ENCODE measurements at places on chromosomes 1 and 21.

DNA sequence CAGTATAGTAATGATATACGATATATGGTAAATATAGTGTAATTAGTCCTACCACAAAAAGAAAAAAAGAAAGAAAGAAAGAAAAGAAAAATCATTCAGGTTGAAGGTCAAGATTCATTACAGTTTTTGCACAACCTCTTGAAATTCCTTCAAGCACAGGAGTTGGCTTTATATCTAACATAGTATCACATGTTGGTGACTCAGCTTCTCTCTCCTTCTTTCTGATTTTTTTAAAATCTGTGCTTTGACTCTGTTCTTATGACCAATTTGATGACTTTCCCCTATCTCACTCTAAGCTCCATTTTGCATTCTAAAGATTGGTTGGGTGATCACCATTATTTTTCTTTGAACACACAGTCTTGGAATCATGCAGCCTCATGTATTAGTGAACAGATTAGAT lies 148.2 kb upstream of the COL11A1 start:
- no peak for DNase-seq

DNA sequence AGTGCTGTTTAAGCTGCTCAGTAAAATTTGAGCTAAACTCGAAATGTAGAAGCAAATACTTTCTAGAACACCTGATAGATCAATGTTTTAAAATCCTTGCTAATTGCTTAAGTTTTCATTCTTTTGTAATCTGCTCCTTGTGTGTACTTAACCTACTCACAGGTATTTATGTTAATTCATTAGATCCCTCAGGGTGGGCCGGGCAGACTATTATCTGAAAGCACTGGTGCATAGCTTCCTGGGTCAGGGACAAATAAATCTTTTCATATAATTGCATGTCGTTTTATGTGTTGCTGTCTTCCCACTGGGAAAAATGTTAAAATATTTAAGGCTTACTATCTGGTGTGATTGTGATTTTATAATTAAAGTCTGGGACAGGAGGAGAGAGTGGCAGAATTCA lies 440.5 kb downstream of the SMYD3 start:
- DNase-seq: no peak

GRCh38 chr21:43611598-43612369 lies 47.5 kb downstream of the HSF2BP start:
- DNase-seq: no peak

- DNase-seq: peak; percentile 86
Observed at GRCh38 chr1:23772049-23772853, 6.0 kb upstream of the PITHD1 start.

DNA sequence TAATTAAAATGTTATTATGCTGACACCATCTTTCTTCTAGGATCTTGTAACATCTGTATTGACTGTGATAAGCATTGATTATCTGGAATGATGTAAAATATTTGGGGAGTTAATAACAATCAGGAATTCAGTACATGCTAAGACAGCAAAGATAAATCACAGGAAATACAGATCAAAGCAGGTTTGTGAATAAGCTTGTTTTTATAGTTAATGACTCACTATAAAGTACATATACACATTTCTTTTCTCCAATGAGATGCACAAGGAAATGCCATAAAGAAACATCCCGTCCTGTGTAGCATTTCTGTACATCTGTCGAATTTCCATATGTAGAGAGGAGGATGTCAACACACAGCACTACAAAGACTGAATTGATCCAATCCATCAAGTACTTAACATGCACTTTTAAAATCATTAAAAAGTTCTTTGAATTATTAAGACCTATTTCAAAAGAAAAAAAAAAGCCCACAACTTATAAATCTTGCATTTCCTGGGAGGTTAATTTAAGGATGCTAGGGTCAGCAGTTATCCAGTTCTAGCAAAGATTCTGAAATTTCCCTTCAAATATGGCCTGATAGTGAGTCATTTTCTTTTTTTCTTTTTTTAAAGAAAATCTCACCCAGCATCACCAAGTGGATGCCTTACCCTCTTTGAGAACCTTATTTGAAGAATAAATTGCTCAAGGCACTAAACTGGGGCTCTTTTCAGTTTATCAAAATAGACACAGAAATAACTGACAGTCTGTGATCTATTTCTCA lies 243.2 kb upstream of the NR5A2 start:
- no peak for DNase-seq

- no peak for DNase-seq
Observed at GRCh38 chr1:26694638-26695355, 1.0 kb upstream of the ARID1A start.

- no peak for DNase-seq
Observed at GRCh38 chr1:200901796-200902444, 7.2 kb downstream of the INAVA start.

DNA sequence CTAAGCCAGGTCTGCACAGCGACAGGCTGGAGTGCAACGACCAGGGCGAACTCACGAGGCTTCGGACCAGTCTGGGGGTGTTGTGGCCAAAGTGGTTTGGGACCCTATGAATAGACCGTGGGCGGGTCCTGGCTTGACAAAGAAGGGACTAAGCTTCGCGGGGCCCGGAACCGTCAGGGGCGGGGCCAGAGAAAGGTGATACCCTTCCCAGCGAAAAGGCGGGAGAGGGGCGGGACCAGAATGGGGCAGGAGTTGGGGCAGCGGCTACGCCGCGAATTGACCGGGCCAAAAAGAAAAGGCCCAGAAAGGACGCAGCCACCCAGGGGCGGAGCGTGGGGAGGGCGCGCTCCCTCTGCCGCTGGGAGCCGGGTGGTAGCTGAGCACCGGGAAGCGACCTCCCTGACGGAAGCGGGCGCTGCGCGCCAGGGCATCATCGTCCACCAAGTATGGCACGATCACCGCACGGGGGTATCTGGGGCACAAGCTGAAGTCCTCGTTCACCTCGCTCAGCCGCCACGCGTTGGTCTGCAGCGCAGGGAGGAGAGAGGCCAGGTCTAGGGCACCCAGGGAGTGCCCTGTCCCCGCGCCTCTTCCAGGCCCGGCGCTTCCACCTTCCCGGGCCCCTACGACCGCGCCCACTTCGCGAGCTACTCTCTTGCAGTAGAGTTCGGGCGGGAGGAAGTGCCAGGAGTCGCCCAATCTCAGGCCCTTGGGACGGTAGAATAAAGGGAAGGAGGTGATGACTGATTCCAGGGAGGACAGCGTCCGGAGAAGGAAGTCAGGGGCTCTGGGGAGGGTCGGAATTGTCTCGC lies 6.7 kb upstream of the FAM167B start:
- peak; percentile 66 for DNase-seq

DNA sequence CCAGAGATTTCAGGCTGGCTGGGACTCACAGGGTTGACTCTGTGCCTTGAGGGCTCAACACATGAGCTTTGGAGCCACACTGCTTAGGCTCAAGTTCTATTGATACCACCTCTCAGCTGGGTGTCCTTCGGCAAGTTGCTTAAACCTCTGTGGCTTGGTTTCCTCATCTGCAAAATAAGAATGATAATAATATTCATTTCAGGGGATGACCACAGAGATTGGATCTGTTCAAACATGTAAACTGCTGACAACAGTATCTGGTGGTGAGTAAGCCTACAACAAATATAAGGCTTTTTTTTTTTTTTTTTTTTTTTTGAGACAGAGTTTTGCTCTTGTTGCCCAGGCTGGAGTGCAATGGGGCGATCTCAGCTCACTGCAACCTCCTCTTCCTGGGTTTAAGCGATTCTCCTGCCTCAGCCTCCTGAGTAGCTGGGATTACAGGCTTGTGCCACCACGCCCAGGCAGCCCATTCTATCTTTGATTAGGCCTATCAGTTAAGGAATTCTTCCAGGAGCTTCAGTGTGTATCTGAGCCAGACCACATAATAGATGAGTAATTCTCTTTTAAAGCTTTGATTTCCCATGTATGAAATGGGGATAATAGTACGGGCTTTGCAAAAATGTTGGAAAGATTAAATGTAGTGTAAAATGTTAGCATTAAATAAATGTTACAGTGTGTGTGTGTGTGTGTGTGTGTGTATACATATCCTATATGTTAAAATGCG lies 437.6 kb downstream of the PRDM2 start:
- DNase-seq: no peak

GRCh38 chr1:31505911-31506497 lies 70.3 kb upstream of the TINAGL1 start:
- DNase-seq: no peak

DNA sequence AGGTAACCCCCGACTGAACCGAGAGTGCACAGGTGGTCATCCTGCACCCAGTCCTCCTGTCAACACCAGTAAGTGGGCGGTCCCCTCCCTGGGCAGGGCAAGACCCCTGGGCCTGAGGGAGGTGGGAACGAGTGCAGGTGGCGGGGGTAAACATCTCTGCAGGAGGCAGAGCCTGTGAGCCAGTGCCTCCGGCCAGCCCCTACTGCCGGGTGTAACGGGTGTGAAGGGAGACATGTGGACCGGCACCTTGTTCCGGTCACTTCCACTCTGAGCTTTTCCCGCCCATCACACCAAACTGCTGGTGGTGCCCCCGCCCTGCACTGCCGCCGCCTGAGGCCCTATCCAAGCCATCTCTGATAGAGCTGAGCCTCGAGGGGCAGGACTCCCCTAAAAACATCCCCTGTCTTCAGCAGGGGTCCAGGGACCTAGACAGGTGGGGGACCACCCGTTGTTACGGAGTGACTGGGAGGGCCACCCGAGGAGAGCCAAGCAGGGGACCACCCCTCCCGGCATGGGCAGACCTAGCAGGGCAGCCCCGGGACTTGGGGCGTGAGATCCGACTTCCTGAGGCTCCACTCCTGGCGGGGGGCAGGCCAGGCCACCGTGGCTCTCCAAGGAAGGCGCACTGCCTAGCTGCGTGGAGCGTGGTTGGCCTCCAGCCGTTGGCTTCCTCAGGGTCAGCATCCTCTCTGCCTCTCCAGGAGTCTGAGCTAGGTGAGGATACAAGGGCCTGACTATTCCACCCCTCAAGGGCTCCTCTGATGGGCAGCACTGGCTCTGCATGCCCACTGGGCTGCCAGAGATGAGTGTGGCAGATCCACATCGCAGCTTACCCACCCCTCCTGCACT lies 43.8 kb upstream of the LBR start:
- DNase-seq: no peak

DNA sequence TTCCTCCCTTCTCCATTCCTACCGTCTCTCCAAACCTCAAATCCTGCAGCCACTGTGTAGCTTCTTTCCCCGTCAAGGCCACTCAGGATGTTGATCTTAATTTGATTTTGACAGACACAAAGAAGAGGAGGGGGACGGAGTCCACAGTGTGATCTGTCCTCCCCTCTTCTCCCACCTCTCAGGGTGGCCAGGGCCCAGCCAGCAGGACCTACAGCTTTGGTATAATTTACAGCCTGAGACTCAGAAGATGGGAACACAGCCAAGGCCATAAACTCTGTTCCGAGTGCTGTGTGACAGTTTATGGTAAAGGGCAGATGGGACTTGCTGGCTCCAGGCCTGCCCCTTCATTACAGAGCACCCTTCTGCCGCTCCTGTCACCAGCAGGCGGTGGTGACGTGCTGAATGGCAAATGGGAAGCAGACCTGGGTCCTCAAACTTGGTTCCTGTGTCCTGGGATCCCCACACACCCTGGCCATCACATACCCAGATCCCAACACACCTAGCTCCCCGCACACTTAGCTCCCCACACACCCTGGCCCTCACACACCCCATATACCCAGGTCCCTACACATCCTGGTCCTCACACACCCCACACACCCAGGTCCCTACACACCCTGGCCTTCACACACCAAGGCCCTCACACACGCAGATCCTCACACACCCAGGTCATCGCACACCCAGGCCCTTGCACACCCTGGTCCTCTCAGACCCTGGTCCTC lies 71.6 kb downstream of the CD2 start:
- DNase-seq: no peak

- DNase-seq: no peak
Observed at GRCh38 chr1:3276341-3276800, 178.1 kb upstream of the ARHGEF16 start.

GRCh38 chr1:201645956-201646355 lies 107.0 kb downstream of the NAV1 start:
- DNase-seq: no peak

- peak; percentile 2 for DNase-seq
Observed at GRCh38 chr1:83692524-83693381, 306.2 kb downstream of the TTLL7 start.

GRCh38 chr1:63498106-63498505 lies 24.9 kb downstream of the ITGB3BP start:
- no peak for DNase-seq

- DNase-seq: no peak
Observed at GRCh38 chr1:53137729-53138128, 4.7 kb downstream of the SLC1A7 start.

DNA sequence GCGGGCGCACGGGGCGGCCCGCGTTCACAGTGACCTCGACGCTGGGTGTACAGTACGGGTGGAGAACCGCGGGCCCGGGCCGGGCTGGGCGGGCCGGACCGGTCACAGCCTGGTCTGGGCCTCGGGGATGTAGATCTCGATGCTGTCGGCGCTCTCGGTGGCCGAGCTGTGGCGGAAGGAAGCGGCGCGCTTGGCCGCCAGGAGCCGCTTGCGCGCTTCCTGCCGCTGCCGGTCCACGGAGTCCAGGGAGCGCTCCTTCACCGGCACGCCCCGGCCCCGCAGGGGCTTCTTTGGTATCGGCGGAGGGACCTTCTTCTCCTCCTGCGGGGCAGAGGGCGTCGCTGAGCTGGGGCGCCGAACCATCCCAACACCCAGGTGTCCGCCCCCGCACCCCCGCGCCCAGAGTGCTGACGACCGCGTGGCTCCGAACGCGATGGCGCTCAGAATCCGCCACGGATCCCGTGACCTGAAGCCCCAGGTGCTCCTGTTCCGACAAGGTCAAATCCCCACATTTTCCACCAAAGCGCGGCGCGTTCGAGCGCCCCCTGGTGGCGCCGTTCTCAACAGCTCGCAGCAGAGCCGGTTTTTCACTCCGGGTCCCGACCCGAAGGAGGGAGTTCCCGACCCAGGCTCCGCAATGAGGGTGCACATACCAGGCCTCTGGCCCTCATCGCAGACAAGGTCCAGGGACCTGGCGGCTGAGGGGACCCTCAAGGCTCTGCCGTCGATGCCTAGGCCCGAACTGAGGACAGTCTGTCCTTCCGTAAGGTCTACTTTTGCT lies 6.6 kb upstream of the SMIM12 start:
- peak; percentile 93 for DNase-seq

DNA sequence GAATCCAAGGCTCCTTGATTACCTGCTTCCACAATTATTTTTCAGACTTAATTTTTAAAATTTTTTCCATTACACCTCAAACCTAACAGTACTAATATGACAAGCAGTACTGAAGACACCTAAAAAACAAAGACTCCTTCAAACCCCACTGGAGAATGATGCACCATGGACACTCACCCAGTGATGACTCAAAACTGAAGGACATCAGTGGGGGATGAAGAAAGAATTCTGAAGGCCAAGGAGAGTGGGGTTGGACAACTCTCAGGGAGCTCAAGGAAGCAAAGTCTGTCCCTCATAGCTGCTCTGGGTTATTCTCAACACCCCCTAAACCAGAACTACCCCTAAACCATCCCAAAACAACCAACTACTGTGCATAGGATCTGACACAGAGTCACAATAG lies 2.4 kb upstream of the ARHGAP29 start:
- no peak for DNase-seq

Data from CD4-positive, alpha-beta T cell treated with Interleukin-1 beta for 1 hour (primary cell).